ENCODE measurements at places on chromosomes 3 and 15.
A peak's percentile ranks its signal among the peaks of the same experiment; 100 is the strongest.

DNA sequence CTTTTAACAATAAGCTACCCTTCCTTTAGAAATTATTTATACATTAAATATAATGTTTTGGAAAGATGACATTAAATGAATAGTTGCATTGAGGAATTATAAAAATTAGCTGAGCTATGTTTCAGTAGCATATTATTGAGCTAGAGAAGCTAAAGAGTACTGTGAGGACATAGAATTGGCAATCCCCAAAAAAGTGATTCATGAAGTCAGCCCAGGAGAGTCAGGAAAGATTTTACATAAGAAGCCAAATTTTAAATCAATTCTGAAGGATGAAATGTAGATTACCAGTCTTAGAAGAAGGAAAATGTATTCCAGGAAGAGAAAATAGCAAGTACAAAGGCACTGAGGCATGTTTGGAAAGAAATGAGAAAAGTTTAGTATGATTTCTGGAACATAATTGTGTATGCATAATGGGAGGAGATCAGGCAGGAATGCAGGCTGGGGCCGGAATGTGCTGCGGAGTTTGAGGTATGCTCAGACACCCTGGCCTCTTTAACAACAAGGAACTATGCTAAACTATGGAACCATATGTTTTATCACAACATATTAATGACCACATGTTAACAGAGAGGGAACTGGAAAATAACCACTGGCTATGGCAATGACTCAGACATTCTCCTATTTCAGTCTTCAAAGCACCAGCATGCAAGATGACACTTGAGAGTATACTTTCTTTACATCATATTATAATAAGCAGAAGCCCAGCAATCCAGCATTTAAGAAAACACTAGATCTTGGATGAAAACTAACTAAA is 103.3 kb upstream of the COL8A1 start:
- no peak for DNase-seq

GRCh38 chr3:37670961-37671483 is 190.7 kb upstream of the CTDSPL start:
- peak; percentile 4 for DNase-seq

GRCh38 chr3:26245236-26245635 is 377.3 kb upstream of the LRRC3B start:
- no peak for DNase-seq

GRCh38 chr3:22364851-22365250 is 613.8 kb upstream of the ZNF385D start:
- DNase-seq: no peak

DNA sequence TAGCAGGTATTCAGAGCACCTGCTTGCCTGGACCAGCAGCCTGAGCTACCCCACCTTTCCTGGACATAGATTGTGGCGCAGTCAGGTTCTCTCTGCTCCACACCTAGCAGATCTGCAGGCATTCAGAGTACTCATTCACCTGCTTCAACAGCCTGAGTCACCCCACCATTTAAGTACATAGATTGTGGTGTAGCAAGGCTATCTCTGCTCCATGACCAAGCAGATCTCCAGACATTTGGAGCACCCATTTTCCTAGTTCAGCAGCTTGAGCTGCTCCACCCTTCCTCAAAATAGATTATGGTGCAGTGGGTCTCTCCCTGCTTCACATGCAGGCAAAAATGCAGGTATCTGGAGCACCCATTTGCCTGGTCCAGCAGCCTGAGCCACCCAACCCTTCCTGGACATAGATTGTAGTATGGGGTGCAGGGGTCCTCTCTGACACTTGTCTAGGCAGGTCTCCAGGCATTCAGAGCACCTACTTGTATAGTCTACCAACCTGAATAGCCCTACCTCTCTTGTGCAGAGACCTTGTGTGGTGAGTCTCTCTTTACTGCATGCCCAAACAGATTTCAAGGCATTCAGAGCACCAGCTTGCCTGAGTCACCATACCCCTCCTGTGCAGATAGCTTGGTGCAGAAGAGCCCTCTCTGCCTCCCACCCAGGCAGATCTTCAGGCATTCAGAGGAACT is 466.0 kb upstream of the THBS1 start:
- DNase-seq: no peak

DNA sequence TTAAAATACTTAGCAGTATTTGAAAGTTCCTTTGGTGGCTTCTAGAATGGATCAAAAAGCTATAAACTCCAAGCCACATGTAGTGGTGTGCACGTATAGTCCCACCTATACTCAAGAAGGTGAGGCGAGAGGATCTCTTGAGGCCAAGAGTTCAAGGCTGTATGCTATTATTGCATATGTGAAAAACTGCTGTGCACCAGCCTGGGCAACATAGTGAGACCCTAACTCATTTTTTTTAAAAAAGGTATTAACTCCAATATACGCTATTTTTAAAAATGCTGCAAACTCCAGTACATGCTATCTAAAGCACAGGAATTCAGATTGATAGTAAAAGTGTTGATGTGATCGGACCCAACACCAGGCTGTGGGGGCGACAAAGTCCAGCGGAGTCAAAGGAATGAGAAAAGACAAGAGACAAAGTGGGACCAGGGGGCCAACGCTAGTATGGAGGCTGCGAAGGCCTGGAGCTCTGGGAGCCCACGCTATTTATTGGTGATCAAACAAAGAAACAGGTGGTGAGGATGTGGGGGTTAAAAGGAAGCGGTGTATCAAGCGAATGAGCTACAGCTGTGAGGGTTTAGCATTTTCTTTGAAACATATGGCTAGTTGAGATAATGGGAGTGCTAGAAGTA is 66.6 kb downstream of the ARIH1 start:
- no peak for DNase-seq

DNA sequence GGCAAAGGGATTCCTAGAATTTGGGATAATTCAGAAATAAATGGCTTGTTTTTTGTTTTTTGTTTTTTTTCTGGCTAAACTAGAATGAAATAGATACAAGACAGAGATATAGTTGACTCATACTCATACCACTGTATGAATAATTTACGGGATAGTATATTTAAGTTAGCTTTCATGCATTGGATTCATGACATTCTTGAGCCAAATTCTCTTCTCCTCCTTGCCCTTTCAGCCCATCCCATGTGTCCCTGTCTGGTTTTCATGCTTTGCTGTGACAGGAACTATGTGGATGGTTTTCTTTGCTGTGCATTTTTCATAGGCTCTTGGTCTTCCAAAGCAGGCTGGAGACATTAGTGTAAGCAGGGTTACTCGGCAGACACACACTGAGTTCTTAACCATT is 66.6 kb upstream of the UMPS start:
- no peak for DNase-seq

DNA sequence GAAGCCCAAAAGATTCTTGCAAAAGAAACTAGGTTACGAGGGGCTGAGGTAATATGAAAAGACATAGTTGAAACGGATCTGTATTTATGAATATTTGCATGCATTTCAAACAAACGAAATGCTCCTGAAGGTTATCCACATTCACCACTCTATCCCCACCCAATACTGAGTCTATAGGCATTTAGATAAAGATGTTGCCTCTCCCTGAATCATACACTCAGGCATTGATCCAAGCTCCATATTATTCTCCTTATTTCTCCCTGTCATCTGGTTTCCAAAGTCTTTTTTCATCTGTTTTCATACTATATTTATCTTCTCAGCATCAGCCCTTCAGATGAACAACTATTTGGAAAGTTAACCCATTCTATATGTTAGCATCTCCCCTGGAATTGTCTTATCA is 492.5 kb upstream of the TGFBR2 start:
- no peak for DNase-seq

GRCh38 chr3:152302521-152303021 is 33.8 kb downstream of the MBNL1 start:
- DNase-seq: peak; percentile 88

- no peak for DNase-seq
Measured at GRCh38 chr3:130473416-130473815, 43.6 kb upstream of the COL6A6 start.

DNA sequence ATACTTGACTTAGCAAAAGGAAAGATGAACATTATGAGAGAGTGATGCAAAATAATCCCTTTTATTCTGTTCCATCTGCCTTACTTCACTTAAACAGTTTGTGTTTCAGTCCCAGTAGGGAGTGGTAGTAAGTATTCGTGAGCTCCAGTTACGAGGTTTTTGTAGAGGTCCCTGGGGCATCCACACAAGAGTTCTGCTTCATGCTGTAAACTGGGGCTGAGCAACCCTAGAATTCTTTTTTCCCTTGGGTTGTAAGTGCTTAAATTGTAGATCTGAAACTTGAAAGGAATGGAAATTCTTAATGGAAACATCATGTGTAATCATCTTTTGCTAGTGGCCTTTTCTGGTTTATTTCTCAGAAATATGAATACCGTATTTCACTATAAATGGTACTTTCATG is 79.5 kb downstream of the SEMA6D start:
- DNase-seq: no peak

DNA sequence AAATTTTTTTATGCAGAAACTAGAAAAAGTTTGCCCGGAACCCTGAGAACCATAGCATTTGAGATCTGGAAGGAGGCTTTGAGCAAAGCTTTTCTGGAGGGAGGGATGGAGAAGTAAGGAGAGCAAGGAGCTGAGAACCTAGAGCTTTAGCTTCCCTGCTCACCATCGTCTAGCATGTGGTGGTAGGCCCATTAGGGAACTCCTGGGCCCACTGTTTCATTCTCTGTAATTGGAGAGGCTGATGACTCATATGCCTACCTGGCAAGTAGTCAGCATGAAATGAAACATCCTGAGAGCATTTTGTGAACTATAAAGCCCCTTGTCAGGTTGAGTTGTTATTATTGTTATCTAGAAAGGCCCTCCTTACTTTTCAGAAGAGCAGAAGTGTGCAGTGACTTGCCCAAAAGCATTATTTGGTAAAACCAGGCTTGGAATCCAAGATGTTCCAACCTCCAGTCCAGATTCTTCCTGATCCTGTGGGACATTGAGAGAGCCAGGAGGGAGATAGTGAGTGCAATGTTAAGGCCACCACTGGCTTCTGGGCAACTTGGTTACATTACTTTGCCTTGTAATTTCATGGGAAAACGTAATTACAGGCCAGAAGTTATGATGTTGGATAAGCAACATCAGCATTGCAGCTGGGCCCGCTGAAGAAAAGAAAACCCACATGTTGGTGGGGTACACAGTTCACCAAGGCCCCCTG is 104.5 kb upstream of the BFSP2 start:
- DNase-seq: peak; percentile 3

GRCh38 chr3:72426618-72427397 is 421.4 kb downstream of the SHQ1 start:
- DNase-seq: no peak

DNA sequence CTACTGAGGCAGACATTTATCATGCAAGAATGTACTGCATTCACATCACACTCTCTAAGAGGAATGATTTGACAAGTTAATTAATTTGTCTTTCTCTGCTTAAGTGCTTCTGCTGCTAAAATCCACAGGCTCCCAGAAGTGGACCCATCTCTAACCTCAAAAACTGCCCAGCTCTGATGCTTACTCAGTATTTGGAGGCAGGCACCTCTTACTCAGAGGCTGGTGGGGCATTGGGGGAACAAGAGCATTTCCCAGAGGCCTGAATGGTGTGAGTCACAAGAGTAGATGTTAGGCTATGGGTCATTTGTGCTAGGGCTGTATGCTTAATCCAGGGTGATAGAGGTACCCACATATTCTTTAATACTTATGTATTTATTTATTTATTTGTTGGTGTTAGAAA is 34.4 kb upstream of the HCN4 start:
- DNase-seq: no peak

GRCh38 chr3:40240921-40241320 is 68.6 kb upstream of the EIF1B start:
- no peak for DNase-seq

DNA sequence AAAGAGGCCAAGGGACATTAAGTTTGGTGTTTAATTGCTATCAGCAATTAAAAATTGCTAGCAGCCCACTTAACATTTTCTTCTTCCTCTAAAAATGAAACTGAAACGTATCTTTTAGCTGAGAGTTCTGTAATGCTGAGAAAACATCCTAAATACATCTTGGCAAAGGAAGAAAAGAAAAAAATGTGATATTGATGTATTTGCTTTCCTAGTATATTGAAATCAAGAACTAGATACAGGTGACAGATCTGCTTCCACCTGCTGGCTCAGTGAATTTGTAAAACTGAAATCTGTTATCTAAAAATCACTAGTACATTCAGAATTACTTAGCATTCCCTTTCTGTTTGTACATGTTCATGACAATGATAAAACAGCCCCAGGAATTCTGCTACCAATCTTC is 283.2 kb downstream of the ZBTB20 start:
- no peak for DNase-seq

GRCh38 chr3:127708837-127709236 is 36.1 kb downstream of the ABTB1 start:
- no peak for DNase-seq

Data from GM04504 (cell line).